ENCODE measurements at places on chromosomes 13 and 19.

DNA sequence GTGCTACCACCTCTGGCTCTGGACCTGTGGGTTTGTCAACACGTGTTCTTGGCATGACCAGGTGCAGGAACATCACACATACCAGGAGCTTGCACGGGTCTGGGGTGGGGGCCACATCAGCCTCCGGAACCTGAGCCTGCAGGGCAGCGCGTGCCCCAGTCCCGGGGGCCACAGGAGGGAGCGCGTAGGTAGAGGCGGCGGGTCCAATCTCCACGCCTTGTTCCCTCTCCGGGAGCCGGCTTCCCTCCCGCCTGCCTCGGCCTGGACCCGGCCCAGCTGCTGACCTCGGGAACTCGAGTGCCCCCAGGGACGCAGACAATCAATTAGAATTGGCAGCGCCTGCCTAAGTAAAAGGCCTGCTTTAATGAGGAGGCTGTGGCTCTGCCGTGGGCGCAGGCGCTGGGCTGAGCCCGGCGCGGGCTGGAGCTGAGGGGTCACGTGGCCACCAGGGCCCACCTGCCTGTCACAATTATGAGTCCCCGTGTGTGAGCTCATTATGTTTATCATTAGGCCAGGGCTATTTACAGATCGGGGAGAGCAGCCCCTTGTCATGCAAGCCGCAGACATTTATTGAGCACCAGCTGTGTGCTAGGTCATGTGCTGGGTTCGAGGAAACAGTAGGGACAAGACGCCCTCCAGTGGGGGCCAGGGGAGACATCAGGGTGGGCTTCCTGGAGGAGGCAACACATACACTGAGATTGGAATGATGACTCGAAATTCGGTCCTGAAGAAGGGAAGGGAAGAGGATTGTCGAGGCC, 32.2 kb upstream of the TNFAIP8L1 start:
- DNase-seq: no peak

DNA sequence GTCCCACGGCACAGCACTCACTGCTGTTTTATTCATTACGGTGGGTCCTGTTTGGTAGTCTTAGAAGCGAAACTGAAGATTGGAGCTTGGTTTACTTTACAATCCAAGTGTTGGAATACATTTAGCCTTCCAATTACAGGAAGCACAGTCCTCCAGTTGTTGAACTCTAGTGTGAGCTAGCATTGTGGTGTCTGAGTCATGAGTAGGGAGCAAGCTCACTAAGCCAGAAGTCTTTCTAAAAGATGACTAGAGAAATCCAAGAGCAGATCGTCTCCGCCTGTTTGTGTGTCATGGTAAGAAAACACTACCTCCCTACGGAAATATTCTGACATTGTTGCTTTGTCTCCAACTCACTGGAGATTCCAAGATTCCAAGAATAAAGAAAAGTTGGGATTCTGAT, 10.1 kb upstream of the SHISA2 start:
- peak; percentile 29 for DNase-seq

- DNase-seq: no peak
These were observed 21.2 kb upstream of the SLC7A10 start for GRCh38 chr19:33246709-33247440.

- no peak for DNase-seq
These were observed 49.8 kb downstream of the BICRA start for GRCh38 chr19:47658431-47659348.

GRCh38 chr19:17320435-17320834, 11.1 kb downstream of the DDA1 start:
- DNase-seq: no peak

DNA sequence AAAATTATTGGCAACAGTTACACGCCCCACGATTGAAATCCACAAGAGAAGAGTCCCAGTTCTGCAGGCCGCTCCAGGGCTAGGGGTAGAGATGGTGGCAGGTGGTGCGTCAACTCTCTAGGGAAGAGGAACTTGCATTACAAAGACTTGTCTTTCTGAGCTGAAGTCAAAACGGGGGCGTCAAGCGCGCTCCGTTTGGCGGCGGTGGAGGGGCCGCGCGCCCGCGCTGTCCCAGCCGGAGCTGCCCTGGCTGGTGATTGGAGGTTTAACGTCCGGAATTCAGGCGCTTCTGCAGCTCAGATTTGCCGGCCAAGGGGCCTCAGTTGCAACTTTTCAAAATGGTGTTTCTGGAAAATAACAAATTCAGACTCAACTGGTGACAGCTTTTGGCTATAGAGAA, 38.9 kb downstream of the SOX1 start:
- DNase-seq: no peak

GRCh38 chr13:90281709-90282108, 1065.8 kb upstream of the MIR17HG start:
- DNase-seq: no peak

GRCh38 chr13:106537521-106537920, 2.1 kb upstream of the EFNB2 start:
- DNase-seq: no peak

DNA sequence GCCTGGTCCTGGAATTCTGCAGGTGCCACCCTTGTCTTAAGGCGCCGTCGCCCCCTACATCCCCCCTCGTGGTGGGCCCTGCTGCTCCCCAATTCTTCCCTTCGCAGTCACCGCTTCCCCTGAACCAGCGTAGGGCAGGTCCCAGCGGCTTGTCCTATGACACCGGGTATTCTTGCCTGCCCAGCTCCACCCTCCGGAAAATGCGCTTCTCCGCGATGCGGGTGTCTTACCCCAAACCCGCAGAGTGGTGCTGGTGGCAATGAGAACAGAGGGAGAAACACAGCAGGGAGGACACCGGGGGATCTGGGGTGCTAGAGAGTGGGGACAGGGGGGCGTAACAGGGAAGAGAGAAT, 9.0 kb downstream of the ZNF808 start:
- DNase-seq: no peak

GRCh38 chr13:76091076-76091475, 454.9 kb downstream of the LMO7 start:
- DNase-seq: no peak

DNA sequence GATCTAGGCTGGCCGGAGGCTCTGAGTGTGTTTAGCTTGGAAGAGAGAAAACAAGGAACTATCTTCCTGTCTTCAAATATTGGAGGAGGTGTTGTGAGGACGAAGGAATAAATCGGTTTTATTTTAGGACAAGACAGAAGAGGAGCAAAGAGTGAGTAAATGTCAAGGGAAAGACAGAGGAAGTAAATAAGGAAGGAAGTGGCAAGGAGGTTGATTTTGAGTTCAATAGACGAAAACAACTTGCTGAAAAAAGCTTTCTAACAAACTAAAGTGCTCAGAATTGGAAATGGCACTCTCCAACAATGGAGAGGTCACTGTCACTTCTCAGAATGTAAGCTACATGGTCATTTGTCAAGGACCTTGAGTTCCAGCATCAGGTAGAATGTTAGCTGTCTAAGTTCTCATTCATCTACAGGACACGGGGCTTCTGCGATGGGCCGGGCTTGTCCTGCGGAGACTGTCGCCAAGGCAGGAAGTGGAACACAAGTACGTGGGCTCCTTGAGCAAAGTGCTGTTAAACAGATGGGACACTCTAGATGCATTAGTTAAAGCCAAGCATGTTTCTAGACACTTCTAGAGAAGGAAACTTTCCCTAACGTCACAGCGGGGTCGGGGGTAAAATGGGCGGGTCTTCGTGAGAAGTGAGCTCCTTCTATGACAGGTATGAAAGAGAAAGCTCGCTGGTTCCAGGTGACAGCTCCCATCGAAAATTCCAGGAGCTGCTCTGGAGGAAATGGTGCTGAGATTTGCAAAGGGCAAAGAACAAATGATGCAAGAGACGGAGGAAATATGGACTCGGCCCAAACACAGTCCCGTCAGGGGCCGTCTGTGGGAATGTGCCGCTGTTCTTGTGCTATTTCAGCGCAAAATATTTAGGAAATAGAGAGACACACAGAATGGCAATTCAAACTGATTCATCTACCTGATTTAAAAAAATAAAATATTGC, 103.9 kb upstream of the UBL3 start:
- DNase-seq: no peak

DNA sequence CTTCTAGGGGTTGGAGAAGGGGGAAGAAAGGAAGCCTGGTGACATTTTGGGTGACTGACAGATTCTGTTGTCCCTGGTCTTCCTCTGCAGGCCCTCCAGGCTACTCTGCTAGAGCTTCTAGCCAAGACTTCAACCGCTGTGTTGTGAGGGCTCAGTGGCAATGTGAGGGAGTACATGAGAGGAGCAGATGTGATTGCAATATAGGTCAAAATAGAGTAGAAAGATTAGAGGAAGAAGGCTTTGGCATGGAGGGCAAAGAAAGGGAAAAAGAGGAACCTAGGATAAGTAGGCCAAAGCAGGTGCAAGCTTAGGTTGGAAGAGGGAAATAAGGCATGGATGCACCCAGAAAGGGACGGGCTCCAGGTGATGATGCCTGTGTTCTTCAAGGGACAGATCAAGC, 216.9 kb downstream of the RGCC start:
- no peak for DNase-seq

DNA sequence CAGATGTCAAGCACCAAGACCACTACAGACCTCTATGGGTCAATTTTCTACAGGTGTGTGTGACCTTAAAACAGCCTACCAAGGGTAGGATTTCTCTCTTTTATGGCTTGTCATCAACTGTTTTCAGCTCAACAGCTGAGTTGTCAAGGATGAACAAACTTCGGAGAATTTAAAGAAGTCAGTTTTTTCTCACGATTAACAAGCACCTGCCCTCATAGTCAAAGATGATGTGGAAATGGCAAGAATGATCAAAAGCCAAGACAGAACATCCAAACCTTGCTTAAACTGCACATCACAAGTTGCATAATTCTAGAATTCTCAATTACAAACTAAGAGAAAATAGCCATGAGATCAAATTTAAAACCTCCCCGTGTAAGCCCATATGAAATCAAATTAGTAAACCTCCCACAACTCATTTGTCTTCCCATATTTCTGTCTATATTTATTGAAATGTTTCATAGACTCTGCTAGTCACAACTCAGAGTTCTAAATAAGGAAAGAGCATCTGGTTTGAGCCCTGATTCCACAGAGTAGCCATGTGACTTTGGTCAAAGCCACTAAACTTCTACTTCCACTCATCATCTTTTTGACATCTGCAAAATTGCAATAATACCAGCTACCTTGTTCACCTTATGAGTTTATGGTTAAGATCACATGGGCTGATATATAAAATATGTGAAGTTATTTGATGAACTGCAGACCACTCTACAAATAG, 521.5 kb upstream of the HTR2A start:
- no peak for DNase-seq

- DNase-seq: no peak
These were observed 258.5 kb downstream of the FGF9 start for GRCh38 chr13:21929400-21929799.

GRCh38 chr19:12379732-12380443, 14.4 kb upstream of the ZNF442 start:
- no peak for DNase-seq

- peak; percentile 89 for DNase-seq
These were observed 1.2 kb downstream of the ZC3H4 start for GRCh38 chr19:47112166-47112996.

DNA sequence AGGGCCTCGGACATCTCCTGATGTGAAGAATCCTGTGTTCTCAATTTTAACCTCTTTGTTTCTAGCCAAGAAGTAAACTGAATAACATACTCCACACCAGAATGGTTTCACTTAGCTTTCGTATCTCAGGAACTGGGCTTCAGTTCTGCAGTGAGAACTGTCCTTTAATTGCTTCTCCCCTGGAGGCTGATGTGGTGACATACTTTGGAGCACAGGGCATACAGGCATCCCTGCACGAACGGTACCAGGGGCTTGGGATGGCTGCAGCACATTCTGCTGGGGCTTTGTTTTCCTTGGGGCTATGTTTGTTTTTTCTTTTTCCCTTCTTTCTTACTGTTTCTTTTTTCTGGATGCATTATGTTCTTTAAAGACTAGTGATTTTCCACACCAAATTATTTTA, 230.5 kb downstream of the TM9SF2 start:
- DNase-seq: no peak

GRCh38 chr19:17671906-17672305, 16.2 kb downstream of the UNC13A start:
- no peak for DNase-seq

GRCh38 chr19:49297403-49297802, 27.6 kb downstream of the SLC6A16 start:
- DNase-seq: no peak

DNA sequence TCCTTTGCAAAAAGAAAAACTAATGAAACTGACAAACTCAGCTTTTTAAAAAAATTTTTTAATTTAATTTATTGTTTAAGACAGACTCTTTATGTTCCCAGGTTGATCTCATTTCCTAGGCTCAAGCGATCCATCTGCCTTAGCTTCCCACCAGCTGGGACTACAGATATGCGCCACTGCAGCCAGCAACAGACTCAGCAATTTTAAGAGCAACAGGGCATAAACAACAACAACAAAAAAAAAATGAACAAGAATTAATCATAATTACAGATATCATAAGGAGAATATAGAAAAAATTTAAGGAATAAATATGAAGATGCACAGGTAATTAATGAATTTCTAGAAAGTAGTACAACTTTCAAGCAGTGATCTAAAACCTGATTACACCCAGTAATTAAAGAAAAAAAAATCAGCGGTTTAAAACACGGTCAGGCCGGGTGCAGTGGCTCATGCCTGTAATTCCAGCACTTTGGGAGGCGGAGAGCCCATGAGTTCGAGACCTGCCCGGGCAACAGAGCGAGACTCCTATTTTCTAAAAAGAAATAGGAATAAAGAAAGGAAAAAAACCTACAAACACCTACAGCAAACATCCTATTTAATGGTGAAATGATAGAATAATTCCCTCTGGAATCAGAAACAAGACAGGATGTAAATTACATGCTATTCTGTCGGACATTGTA, 1.4 kb downstream of the ZNF699 start:
- no peak for DNase-seq

DNA sequence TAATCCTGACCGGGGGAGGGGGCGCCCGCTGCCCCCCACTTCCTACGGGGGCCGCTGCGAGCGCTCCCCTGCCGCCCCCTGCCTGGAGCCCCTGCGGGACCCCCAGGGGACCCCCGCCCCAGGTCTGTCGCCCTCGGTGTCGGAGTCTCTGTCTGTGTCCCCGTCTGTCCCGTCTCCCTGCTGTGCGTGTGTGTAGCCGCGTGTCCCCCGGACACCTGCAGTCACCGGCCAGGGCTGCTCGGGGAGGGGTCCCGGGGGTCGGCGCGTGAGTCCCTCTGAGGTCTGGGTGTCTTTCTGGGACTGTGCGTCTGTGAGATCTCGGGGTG, 7.7 kb upstream of the NFIC start:
- DNase-seq: no peak

DNA sequence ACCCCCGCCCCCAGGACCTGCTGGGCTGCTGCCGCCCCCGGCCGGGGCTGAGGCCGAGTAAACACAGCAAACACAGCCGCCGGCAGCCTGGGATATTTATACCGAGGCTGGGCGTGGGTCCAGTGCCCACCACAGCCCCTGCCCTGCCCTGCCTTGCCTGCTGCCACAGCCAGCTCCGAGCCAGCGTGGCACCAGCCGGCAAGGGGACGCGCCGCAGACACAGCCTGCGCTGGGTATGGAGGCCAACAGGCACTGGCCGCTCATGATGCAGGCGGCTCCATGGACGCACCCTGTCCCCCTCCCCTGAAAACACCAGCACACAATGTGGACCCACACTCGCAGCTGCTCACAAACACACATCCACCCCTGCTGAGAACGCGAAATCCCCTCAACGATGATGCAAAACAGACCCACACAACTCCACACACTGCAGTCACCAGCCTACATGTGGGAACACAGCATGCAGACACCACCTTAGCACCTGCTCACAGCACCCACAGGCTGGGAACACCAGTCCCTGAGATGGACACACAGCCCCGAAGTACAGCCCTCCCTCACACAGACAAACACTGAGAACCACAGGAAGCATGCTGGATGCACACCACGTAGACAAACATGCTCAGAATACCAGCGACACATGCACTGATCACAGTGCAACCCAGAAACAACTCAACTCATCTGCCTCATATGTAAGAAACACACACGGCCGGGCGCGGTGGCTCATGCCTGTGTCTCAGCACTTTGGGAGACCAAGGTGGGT, 16.2 kb downstream of the CCDC97 start:
- peak; percentile 57 for DNase-seq

All from GM03348 (cell line).